Bronchial smooth muscle cell (primary cell): ENCODE measurements at places on chromosomes 1 and 21. TPM values are rescaled to one million over a fixed set of nuclear protein-coding genes. Genes with fewer than 3 reads are reported as not detected.

Gene NMNAT2
- total RNA-seq: under 0.01 TPM in 2 replicates

Gene RBM15
- 22.1 and 27.2 TPM in 2 replicates for total RNA-seq

Gene PALMD
- total RNA-seq: 0.60 and 4.1 TPM in 2 replicates

Gene EXOC8
- 12.8 and 13.4 TPM in 2 replicates for total RNA-seq

Gene SPRR3
- total RNA-seq: 0.43 TPM in 1 of 2 replicates, not detected in the other

Gene MYBPH
- total RNA-seq: 0.16 and 0.26 TPM in 2 replicates

Gene ADIPOR1
- total RNA-seq: 59.9 and 93.7 TPM in 2 replicates

Gene CYP4A22
- not detected in 2 replicates for total RNA-seq

Gene TLCD4
- total RNA-seq: under 0.01 and 0.16 TPM in 2 replicates

Gene CCDC30
- 0.86 and 0.95 TPM in 2 replicates for total RNA-seq

Gene GUCA2A
- not detected in 2 replicates for total RNA-seq

Gene SEC16B
- total RNA-seq: 2.7 and 4.1 TPM in 2 replicates

Gene WDR64
- not detected in 2 replicates for total RNA-seq

Gene OR10J4
- not detected in 2 replicates for total RNA-seq

Gene RAB13
- total RNA-seq: 146 and 222 TPM in 2 replicates

Gene MX2
- 0.34 and 0.63 TPM in 2 replicates for total RNA-seq

Gene TFF1
- total RNA-seq: not detected in 2 replicates

Gene FAM78B
- 0.26 and 0.32 TPM in 2 replicates for total RNA-seq

Gene HES2
- total RNA-seq: 0.09 and 0.16 TPM in 2 replicates

Gene INKA2
- 0.63 and 0.77 TPM in 2 replicates for total RNA-seq

Gene GJB3
- total RNA-seq: 0.16 and 0.26 TPM in 2 replicates

Gene C1QTNF12
- 2.1 and 2.8 TPM in 2 replicates for total RNA-seq

Gene LAX1
- total RNA-seq: 0.09 TPM in 1 of 2 replicates, not detected in the other

Gene ERG
- under 0.01 TPM in 2 replicates for total RNA-seq

Gene GPR37L1
- under 0.01 TPM in 1 of 2 replicates, not detected in the other for total RNA-seq

Gene NBPF1
- total RNA-seq: 31.4 and 41.0 TPM in 2 replicates

Gene REG4
- total RNA-seq: not detected in 2 replicates

Gene PTPRF
- total RNA-seq: 15.3 and 40.0 TPM in 2 replicates

Gene PYHIN1
- total RNA-seq: not detected in 2 replicates

Gene DNAJC6
- 0.09 and 0.16 TPM in 2 replicates for total RNA-seq

Gene OR2M3
- not detected in 2 replicates for total RNA-seq

Gene FOXD3
- total RNA-seq: not detected in 2 replicates

Gene FAM131C
- total RNA-seq: not detected in 2 replicates

Gene TYW3
- 16.9 and 19.4 TPM in 2 replicates for total RNA-seq

Gene LAMB3
- 27.0 and 32.5 TPM in 2 replicates for total RNA-seq

Gene TNN
- total RNA-seq: not detected in 2 replicates

Gene C1orf94
- total RNA-seq: not detected in 2 replicates

Gene GBP2
- 48.1 and 87.7 TPM in 2 replicates for total RNA-seq

Gene NTRK1
- total RNA-seq: 0.09 and 0.16 TPM in 2 replicates

Gene KLHL12
- 32.9 and 34.8 TPM in 2 replicates for total RNA-seq

Gene C4BPA
- under 0.01 TPM in 1 of 2 replicates, not detected in the other for total RNA-seq

Gene CAPN8
- 0.09 TPM in 1 of 2 replicates, not detected in the other for total RNA-seq

Gene PADI2
- total RNA-seq: 0.09 TPM in 1 of 2 replicates, not detected in the other

Gene F13B
- not detected in 2 replicates for total RNA-seq

Gene OR2L13
- total RNA-seq: not detected in 2 replicates

Gene PDC
- not detected in 2 replicates for total RNA-seq

Gene OR2T33
- not detected in 2 replicates for total RNA-seq

Gene GJA9
- total RNA-seq: not detected in 2 replicates

Gene SMIM1
- 3.5 and 4.1 TPM in 2 replicates for total RNA-seq

Gene BTBD19
- total RNA-seq: 4.5 and 5.8 TPM in 2 replicates

Gene CNKSR1
- total RNA-seq: not detected in 2 replicates

Gene IL22RA1
- 0.09 TPM in 1 of 2 replicates, not detected in the other for total RNA-seq

Gene PTAFR
- total RNA-seq: under 0.01 TPM in 2 replicates

Gene KRTAP12-2
- total RNA-seq: not detected in 2 replicates

Gene KAZN
- total RNA-seq: 3.8 and 5.8 TPM in 2 replicates

Gene CLCA1
- not detected in 2 replicates for total RNA-seq

Gene TTC24
- not detected in 2 replicates for total RNA-seq

Gene RAB25
- 0.09 TPM in 1 of 2 replicates, not detected in the other for total RNA-seq

Gene CD34
- 0.16 and 0.34 TPM in 2 replicates for total RNA-seq
